Naive thymus-derived CD4-positive, alpha-beta T cell (primary cell): ENCODE measurements at places on chromosomes 1 and 21.

- no peak for DNase-seq
- H3K36me3 ChIP-seq: no peaks in the 10 kb centered on the region
- H3K27me3 ChIP-seq: no peaks in the 10 kb centered on the region
- H3K4me3 ChIP-seq: no peak overlapping the region
Observed at GRCh38 chr1:53502641-53503432, 43.6 kb downstream of the DMRTB1 start.

DNA sequence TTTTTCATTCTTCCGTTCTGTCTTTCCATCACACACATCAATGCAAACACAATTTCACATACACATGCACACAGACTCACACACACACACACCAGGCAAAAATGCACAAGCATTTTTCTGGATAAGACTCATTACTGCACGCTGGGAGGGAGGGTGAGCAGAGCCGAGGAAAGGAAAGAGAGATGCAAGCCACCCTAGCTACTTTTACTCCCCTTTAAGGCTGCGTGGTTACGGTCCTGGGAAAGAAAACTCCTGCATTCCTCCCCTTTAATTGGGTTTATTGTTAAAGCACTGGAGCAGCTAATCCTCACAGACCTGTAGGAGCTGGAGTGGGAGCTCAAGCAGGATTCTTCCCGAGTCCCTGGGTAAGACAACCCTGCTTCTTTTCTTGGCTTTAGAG, at the start of gene CAMK1G:
TSS of gene CAMK1G (plus strand) at position 307 of the 400 bp plus-strand sequence. CDS start 11,270 bp downstream, outside the sequence.
- no peak within 1 kb of the TSS for H3K27ac ChIP-seq
- H3K36me3 ChIP-seq: no peaks in the 10 kb centered on the region
- no peaks in the 10 kb centered on the region for H3K27me3 ChIP-seq
- no peak within 1 kb of the TSS for H3K4me3 ChIP-seq
- H3K4me1 ChIP-seq: no peaks in the 10 kb centered on the region
- no peak for DNase-seq

DNA sequence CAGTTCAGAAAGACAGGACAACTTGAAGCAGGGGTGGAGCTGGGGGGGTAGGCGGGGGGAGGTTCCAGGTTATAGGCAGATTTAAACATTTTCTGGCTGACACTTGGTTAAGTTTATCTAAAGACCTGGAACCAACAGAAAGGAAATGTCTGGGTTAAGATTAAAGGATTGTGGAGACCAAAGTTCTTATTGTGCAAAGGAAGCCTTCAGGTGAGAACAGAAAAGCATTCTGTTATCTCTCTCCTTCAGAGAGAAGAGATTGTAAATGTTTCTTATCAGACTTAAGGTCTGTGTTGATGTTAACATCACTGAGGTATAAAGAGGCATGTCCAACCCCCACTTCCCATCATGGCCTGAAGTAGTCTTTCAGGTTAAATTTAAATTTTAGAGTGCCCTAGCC, 3.7 kb upstream of the ACADM start:
- DNase-seq: no peak
- H3K4me1 ChIP-seq: no peaks in the 10 kb centered on the region
- no peaks in the 10 kb centered on the region for H3K36me3 ChIP-seq
- no peak overlapping the region for H3K27ac ChIP-seq

- no peaks in the 10 kb centered on the region for H3K36me3 ChIP-seq
- H3K27me3 ChIP-seq: no peaks in the 10 kb centered on the region
- H3K27ac ChIP-seq: no peak overlapping the region
Observed at GRCh38 chr1:71304125-71304524, 223.3 kb upstream of the ZRANB2 start.

DNA sequence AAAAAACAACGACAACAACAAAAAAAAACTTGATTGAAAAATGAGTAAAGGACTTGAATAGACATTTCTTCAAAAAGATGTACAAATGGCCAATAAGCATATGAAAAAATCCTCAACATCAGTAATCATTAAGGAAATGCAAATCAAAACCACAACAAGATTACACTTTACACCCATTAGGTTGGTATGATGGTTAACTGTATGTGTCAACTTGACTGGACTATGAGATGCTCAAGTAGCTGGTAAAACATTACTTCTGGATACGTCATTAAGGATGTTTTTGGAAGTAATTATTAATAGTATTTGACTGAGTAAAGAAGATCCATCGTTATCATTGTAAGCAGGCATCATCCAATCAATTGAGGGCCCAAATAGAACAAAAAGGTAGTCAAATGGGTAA, 34.9 kb upstream of the LYPLAL1 start:
- H3K4me1 ChIP-seq: no peaks in the 10 kb centered on the region
- H3K36me3 ChIP-seq: no peaks in the 10 kb centered on the region
- no peak overlapping the region for H3K27ac ChIP-seq
- DNase-seq: no peak
- H3K4me3 ChIP-seq: no peak overlapping the region
- no peaks in the 10 kb centered on the region for H3K27me3 ChIP-seq

GRCh38 chr1:160646711-160647328, at the start of gene SLAMF1:
TSS of gene SLAMF1 (minus strand) at chr1:160647044. CDS start at chr1:160646945, 99 bp downstream.
- peak within 1 kb of the TSS; percentile 86 for H3K4me3 ChIP-seq
- no peaks in the 10 kb centered on the region for H3K27me3 ChIP-seq
- DNase-seq: peak; percentile 53
- H3K27ac ChIP-seq: peak within 1 kb of the TSS; percentile 89
- peaks cover 52% of the 10 kb centered on the region for H3K4me1 ChIP-seq

DNA sequence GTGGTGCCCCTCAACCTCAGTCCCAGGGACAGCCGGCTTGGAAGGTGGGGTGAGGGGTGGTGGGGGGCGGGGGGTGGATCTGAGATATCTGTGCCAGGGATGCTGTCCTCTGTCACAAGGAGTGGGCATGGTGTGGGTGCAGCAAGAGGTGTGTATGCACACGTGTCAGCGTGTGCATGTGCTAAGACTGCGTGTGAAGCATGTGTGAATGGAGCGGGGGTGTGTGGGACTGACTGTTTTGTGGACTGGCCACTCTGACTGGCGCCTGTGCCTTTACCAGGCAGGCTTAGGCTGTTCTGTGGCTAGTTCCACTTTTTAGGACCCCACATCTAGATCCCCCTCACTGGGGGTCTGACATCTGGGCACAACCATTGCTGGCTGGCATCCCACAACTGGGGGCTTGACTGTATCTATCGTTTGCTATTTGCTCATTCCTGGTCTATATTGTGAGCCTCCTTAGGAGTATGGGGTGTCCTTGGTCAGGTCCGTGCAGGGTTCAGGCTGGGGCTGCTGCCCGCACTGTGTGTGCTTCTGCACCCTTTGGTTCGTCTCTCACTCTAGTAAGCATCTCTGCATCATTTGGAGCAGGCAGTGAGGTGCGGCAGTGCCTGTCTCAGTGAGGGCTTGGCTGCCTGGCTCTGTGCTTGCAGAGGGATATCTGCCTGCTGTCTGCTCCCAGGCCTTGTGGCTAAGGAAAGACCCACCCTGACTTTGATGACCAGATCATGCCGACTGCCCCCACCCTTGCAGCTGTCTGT, 1.9 kb downstream of the AMPD2 start:
- H3K27ac ChIP-seq: peak overlapping the region; percentile 90
- no peak for DNase-seq
- no peaks in the 10 kb centered on the region for H3K36me3 ChIP-seq
- H3K4me1 ChIP-seq: peaks cover 43% of the 10 kb centered on the region

- H3K4me3 ChIP-seq: no peak overlapping the region
- no peak overlapping the region for H3K27ac ChIP-seq
- no peaks in the 10 kb centered on the region for H3K36me3 ChIP-seq
- no peak for DNase-seq
Observed at GRCh38 chr1:235898126-235898525, 31.4 kb upstream of the LYST start.

DNA sequence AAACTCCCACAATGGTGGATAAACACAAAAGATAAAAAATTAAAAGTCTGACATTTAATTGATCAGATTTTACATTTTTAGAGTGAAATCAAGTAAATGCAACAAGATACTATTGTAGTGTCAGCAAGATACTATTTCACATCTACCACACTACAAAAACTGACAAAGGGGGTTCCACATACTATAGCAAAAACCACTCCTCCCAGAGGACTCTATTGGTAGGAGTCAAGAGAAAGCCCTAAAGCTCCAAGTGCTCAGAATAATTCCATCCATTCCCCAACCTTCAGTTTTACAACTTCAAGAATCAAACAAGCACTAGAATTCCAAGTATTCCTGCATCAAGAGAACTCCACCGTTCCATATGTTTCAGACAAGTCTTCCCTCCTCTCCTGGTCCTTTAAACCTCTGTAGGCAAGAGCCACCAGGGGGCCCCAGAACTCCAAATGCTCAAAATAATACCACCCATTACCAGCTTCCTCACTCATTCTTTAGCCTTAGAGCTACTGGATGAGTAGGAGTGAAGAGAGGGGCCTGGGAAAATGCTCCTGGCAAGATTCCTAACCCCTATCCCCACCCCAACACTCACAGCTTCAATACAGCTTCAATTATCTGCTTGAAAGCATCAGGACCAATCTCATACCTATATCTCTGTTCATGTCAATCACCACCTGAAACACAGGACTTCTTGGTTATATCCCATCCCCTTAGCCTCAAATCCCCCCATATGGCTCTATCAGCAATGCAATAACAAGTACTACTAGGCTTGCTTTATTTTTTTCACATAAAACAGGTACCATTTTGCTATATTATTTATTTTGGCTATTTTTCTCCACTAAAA, 9.9 kb downstream of the TOR1AIP2 start:
- H3K4me3 ChIP-seq: no peak overlapping the region
- H3K36me3 ChIP-seq: peaks cover 34% of the 10 kb centered on the region
- no peak overlapping the region for H3K27ac ChIP-seq
- DNase-seq: peak; percentile 46
- no peaks in the 10 kb centered on the region for H3K27me3 ChIP-seq
- no peaks in the 10 kb centered on the region for H3K4me1 ChIP-seq
